ENCODE measurements at places on chromosomes 6 and 20.
A peak's percentile ranks its signal among the peaks of the same experiment; 100 is the strongest.

DNA sequence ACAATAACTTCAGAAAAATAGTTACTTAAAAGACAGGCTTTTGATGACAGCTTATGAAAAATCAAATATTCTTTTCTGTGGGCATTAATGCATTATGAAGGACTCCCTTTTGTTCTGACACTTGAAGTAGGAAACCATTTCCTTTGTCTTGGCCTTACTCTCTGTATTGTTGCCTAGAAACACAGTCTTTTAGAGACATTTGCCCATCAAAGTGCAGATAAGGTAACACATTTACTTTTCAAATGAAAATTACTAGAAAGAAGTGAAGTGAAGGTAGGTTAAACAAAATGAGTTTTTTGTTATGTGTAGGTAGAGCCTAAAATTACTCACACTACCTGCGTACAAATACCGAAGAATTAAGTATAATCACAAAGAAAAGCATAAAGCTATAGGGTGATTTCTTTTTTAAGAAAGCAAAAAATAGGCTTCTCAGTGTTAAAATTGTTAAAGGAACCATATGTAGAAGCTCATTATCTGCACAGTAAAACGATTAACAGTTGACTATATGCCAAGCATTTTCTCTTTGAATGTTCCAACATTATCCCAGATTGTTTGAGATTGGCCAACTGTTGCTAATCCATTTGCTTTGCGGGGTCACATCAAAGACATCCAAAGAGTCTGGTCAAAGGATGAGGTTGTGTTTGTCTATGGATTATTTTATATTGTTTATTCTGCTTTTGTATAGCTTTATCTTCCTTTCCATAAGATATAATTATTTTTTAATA is 542.0 kb upstream of the RNF217 start:
- DNase-seq: no peak
- no peaks in the 10 kb centered on the region for H3K4me1 ChIP-seq
- H3K36me3 ChIP-seq: no peaks in the 10 kb centered on the region
- no peak overlapping the region for H3K4me3 ChIP-seq
- H3K27me3 ChIP-seq: no peaks in the 10 kb centered on the region
- no peak overlapping the region for H3K27ac ChIP-seq

GRCh38 chr6:117711369-117711768 is 36.1 kb downstream of the NUS1 start:
- no peak overlapping the region for H3K4me3 ChIP-seq
- no peaks in the 10 kb centered on the region for H3K27me3 ChIP-seq
- no peaks in the 10 kb centered on the region for H3K4me1 ChIP-seq
- H3K27ac ChIP-seq: no peak overlapping the region

DNA sequence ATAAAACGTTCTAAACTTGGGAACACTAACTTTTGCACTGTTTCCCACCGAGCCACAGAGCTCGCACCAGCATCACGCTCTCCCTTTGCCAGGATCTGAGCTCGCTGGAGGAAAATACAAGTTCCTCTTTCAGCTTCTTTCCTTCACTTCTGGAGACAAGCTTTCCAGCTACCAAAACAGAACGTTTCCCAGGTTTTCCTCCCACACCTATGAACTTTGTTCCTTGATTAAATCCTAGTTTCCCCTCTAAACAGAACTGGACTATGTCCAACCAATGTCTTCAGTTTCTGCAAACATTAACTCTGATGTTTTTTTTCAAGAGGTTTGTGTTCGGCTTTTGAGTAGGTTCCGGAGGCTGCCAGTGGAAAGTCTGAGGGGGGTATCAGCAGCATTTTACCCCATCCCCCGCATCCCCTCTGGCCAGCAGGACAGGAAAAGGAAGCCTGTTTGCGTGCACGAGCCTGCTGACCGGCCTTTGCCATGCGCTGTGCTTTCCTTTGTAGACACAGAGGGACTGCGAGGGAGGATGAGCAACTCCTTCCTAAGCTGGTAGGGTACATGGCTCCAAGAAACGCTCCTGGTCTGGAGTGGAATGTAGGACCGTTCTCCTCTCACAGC is 135.5 kb downstream of the LY86 start:
- no peaks in the 10 kb centered on the region for H3K36me3 ChIP-seq
- H3K27me3 ChIP-seq: no peaks in the 10 kb centered on the region
- H3K4me1 ChIP-seq: no peaks in the 10 kb centered on the region

DNA sequence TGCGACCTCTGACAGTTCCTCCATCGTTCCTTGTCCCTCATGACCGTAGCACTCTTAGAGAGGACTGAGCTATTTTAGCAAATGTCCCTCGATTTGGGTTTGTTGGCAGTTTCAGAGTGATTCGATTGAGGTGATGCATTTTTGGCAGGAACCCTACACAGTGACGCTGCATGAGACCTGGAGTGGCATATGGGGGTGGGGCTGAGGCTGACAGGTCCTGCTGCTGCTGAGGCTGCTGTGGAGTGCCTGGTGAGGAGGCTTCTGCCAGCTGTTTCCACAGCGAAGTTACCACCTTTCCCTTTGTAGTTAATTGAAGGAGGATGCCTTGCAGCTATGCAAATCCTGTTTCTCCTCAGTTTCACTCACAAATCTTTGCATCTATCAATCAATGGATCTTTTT is 19.8 kb downstream of the PXDC1 start:
- no peak overlapping the region for H3K27ac ChIP-seq
- H3K4me1 ChIP-seq: peaks cover 37% of the 10 kb centered on the region
- peaks cover 26% of the 10 kb centered on the region for H3K36me3 ChIP-seq
- H3K27me3 ChIP-seq: no peaks in the 10 kb centered on the region

GRCh38 chr6:161136655-161137054 is 137.2 kb downstream of the AGPAT4 start:
- H3K27me3 ChIP-seq: no peaks in the 10 kb centered on the region
- no peak overlapping the region for H3K4me3 ChIP-seq
- H3K4me1 ChIP-seq: no peaks in the 10 kb centered on the region
- H3K27ac ChIP-seq: no peak overlapping the region
- no peaks in the 10 kb centered on the region for H3K36me3 ChIP-seq
- no peak for DNase-seq

DNA sequence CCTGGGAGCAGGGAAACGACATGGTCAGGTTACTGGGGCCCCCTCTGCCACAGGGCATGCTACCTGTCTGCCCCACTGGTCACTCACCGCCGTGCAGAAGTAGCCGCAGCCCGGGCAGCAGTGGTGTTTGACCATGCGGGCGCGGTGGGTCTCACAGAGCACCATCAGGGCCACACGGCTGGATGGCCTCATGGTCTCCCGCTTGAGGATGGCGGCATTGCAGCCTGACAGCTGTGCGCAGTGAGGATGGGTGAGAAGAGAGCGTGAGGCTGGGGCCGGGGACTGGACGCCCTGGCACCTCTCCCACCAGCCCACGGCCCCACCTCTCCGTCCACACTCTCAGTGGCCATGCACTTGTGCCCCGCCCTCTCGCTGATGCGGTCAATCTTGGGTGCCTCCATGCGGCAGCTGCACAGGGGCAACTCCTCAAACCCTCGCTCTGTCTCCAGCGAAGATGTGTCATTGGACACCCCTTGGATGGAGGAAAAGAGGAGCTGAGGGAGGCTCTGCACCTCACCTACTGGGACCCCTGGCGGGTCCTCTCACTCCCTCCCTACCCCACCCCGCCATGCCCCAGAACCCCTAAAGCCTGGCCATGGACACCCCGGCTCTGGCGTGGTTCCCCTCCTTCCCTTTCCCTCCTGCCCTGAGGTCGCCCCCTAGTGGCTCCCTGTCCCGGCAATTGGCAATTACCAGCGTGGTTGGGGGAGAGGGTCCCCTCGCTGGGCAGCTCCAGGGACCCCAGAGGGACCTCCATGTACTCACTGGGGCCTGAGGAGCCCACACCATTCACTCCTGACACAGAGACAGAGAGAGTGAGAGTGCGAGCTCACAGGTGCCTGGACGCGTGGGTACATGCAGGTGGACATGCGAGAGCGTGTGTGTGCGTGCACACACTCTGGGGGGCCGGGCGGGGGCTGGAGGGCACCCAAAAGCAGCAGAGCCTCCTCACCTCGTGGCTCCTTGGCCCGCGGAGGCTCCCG is 8.9 kb downstream of the EHMT2 start:
- H3K27ac ChIP-seq: no peak overlapping the region
- H3K36me3 ChIP-seq: peaks cover 98% of the 10 kb centered on the region
- no peaks in the 10 kb centered on the region for H3K27me3 ChIP-seq
- H3K4me1 ChIP-seq: no peaks in the 10 kb centered on the region
- no peak overlapping the region for H3K4me3 ChIP-seq

GRCh38 chr6:74066168-74066871 is 370.3 kb downstream of the CD109 start:
- H3K4me1 ChIP-seq: no peaks in the 10 kb centered on the region
- H3K27ac ChIP-seq: no peak overlapping the region
- DNase-seq: no peak
- H3K27me3 ChIP-seq: no peaks in the 10 kb centered on the region

DNA sequence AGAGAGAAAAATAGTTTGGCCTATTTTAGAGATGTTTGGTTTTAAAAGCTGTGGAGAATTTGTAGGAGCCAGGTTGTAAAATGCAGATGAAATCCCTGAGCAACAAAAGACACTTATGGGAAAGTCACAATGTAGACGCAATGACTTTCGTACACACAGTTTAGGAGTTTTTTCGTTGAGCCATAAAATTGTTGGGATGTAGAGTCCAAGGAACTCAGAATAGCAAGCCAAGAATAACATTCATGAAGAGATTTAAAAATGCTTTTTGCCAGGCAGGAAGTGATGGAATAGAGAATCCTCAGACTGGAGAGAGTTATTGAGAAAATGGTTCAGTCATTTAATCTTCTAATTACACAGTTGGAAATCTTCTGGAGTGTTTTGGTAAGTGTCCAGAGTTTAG is 11.5 kb upstream of the PROKR2 start:
- H3K27me3 ChIP-seq: no peaks in the 10 kb centered on the region
- no peaks in the 10 kb centered on the region for H3K4me1 ChIP-seq
- H3K36me3 ChIP-seq: no peaks in the 10 kb centered on the region

DNA sequence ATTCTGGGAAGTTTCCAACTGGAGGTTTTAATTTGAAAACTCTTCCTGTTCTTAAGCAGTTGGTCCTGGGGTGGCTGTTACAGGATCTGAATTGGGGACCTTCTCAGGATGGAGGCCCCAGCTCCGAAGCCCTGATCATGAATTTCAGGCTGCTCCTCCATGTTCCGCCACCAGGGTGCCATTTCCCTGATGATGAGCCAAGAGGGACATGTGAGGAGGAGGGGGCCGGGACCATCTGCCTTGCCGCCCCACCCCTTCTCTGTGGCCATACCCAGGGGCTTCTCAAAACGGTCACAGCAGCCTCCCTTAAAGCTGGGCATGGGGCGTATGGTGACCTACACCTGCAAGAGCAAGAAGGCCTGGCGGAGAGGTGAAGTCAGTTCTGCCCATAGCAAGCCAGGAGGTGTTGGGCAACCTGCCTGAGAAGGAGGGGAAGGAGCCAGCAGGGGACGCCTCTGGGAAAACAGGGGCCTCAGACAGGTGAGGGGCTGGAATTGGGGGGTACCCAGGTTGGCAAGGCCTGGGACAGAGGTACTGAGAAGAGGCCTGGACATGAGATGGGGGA is 3.6 kb upstream of the BAK1 start:
- H3K4me1 ChIP-seq: peaks cover 26% of the 10 kb centered on the region
- no peak overlapping the region for H3K27ac ChIP-seq
- no peaks in the 10 kb centered on the region for H3K27me3 ChIP-seq
- H3K36me3 ChIP-seq: no peaks in the 10 kb centered on the region

GRCh38 chr6:114634016-114634415 is 291.2 kb upstream of the HS3ST5 start:
- H3K4me1 ChIP-seq: no peaks in the 10 kb centered on the region

DNA sequence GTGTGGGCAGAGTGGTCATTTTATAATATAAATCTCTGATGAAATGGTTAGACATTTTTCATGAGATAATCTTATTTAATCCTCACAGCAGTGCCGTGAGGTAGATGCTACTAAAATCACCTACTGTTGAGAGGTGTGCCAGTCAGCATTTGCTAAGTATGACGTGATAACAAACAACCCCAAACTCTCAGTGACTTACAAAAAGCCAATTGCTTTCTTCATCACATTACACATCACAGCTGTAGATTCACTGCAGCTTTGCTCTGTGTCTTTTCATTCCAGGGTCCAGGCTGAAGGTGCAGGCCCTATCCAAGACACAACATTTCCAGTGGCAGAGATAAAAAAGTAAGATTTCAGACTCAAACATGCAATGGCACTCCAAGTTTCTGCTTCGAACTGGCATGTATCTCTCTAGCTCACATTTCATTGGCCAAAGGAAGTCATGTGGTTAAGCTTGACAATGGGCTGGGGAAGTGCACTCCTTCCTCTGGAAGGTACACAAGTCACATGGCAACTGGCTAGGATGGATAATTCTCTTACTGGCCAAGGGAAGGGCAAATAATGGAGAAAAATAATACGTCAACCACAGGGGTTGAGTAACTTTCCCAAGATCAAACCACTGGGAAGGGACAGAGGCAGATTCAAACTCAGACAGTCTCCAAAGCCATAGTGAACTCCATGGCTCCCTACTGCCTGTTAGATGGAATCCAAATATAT is 69.5 kb upstream of the EPB41L1 start:
- H3K27me3 ChIP-seq: peaks cover 7% of the 10 kb centered on the region
- no peak overlapping the region for H3K27ac ChIP-seq
- DNase-seq: no peak
- no peak overlapping the region for H3K4me3 ChIP-seq

GRCh38 chr6:149925974-149926777 is 3.3 kb upstream of the RAET1G start:
- H3K4me1 ChIP-seq: peaks cover 23% of the 10 kb centered on the region
- DNase-seq: peak; percentile 94
- peak overlapping the region; percentile 58 for H3K4me3 ChIP-seq
- no peak overlapping the region for H3K27ac ChIP-seq
- no peaks in the 10 kb centered on the region for H3K36me3 ChIP-seq

GRCh38 chr20:63844511-63844991 is 13.5 kb upstream of the ZBTB46 start:
- H3K36me3 ChIP-seq: no peaks in the 10 kb centered on the region
- no peak overlapping the region for H3K27ac ChIP-seq
- DNase-seq: no peak
- H3K4me3 ChIP-seq: no peak overlapping the region

- no peak overlapping the region for H3K4me3 ChIP-seq
- no peaks in the 10 kb centered on the region for H3K4me1 ChIP-seq
- DNase-seq: no peak
- H3K36me3 ChIP-seq: no peaks in the 10 kb centered on the region
These were observed 161.3 kb upstream of the RREB1 start for GRCh38 chr6:6946206-6947155.

DNA sequence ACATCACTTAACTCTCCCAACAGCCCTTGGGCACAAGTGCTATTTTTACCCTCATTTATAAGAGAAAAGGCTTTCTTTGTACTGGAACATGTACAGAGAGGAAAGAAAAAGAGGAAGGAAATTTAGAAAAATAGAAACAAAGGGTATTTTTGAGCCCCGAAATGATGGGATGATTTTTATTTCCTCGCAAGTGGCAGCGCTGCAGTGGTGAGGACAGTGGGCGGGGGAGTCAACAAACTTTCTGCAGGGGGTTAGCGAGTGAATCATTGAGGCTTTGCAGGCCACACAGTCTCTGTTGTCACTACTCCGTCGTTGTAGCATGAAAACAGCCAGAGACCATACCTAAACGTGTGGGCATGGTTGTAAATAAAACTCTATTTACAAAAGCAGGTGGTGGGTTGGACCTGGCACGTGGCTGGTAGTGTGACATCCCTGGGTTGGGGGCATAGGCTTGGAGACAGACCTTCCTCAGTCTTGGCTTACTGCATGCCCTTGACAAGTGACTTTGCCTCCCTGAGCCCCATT is 25.5 kb upstream of the OCSTAMP start:
- H3K27ac ChIP-seq: no peak overlapping the region
- H3K4me3 ChIP-seq: no peak overlapping the region
- H3K4me1 ChIP-seq: peaks cover 8% of the 10 kb centered on the region
- no peaks in the 10 kb centered on the region for H3K27me3 ChIP-seq
